ENCODE measurements at places on chromosomes 1 and 21.

GRCh38 chr1:161137881-161138280 lies 5.4 kb upstream of the DEDD start:
- no peak for DNase-seq

DNA sequence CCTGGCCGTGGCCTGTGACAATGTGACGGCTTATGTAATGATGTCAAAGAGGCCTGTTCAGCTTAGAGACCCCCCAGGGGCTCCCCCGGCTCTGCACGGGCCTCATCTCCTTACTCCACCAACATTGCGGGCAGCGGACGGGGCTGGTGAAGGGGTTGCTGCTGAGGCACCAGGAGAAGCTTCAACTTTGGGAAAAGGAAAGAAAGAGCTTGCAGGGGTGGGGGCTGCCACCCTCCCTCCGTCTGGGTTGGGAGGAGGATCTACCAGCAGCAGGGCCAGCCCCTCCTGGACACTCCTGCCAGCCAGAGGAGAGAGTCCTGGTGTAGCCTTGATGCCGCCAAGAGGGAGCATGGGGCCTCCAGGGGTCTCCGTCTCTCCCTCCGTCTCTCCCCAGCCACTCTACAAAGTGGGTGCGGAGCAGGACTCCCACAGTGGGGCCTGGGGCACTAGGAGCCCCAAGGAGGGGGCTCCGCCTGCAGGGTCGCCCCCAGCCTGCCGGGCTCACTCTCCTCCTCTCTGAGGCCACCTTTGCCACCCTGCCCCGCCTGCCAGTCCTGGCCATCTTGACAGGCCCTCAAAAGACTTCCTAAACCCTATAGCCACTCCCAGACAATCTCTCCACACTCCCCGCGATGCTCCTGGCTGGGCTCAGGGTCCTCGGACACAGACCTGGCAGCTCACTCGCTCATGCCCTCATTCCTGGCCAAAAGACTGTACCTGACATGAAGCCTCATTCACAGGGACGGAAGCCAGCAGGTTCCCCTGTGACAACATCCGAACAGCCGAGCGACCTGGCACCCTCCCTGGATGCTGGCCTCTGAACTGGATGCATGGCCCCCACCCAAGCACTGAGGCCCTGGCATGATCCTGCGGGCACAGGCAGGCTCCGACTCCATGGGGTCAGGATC lies 130.4 kb upstream of the ARHGEF16 start:
- no peak for DNase-seq

DNA sequence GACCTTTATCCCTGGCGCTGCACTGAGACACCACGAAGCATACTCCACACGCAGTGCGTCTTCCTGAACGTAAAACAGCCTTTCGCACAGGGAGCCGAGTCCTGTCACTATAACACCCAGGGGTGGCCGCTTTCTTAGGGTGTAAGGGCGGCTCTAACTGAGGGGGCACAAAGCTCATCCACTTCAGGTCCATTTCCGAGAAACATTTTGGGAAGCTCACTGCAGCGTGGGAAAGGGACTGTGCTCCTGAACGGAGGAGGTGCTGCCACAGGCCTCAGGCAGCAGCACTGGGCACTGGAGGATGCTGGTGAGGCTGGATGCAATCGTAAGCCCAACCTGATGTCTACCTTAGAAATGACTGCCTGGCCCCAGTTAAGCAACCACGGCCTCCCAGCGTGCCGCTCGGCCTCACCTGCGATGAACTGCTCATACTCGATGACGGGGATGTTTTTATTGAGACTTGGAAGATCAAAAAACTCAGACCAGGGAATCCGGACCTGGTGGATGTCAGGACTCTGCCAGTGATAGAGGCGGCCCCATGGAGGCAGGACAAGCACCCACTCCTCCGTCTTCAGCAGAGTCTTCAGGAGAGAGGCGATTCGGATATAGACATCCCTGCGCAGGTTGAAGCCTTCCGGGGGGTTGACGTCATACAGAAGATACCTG lies 2.3 kb downstream of the POFUT2 start:
- no peak for DNase-seq

- DNase-seq = no peak
Measured at GRCh38 chr1:45669379-45669778, 17.0 kb downstream of the GPBP1L1 start.

DNA sequence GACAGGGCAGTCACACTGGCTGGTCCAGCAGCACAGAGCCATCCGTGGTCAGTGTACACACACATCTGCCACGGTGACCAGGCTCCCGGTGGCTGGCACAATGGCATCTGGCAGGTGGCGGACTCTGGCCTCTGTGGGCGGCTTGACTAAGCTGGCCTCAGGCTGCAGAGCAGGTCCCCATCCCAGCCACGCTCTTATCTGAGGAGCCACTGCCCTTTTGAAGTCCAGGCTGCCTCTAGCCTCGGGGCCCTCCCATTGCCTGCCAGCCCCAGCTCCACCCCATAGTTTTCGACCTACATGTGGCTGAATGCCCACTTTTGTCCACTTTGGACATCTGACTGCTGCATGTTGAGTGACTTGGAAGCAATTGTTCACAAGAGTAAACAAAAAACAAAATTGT lies 29.9 kb upstream of the EDN2 start:
- DNase-seq = no peak

- no peak for DNase-seq
Measured at GRCh38 chr1:69787151-69787550, 219.4 kb downstream of the LRRC7 start.

- DNase-seq = no peak
Measured at GRCh38 chr1:95117207-95118066, at the start of gene TLCD4. TLCD4 (plus strand) TSS chr1:95117355; CDS start chr1:95143902, 26,547 bp downstream.

DNA sequence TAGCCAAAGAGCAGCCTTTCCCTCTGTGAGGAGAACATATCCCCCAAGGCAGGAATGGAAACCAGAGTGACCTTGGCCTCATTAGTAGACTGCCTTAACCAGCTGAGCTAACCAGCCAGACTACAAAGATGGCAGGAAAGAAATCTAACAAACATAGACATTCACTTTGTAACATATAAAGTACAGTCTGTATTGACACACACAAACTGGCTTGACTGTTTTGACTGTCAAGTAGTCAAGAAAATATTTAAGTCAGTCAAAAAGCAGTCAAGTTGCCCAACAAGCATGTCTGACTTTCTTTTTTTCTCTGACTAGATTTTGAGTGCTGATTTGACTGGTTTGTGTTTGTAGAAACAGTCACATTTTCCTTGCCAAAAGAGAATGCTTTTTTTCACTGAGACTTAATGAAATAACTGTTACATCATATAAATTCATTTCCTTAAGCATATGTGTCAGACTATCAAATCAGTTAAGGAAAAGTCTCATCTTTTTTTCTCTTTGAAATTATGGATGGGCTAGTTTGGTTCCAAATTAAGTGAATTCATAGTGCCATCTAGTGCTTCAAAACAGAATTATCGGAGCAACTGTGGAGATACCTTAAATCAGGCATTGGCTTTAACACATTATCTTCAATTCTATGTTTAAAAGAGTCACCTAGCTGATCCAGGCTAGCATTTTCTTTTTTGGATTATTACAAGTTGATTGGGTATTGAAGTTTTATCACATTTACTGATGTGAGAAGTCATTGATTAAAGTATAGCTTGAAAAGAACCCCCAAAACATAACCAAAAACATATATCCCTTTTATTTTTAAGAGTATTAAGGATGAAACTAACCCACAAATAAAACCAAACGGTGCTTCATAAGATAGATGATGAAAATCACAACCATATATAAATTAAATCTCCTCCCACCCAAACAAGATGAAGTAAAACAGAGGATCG lies 75.0 kb downstream of the ATP6V1G3 start:
- peak; percentile 14 for DNase-seq

GRCh38 chr1:34874296-34874952 lies 14.9 kb upstream of the SMIM12 start:
- no peak for DNase-seq

DNA sequence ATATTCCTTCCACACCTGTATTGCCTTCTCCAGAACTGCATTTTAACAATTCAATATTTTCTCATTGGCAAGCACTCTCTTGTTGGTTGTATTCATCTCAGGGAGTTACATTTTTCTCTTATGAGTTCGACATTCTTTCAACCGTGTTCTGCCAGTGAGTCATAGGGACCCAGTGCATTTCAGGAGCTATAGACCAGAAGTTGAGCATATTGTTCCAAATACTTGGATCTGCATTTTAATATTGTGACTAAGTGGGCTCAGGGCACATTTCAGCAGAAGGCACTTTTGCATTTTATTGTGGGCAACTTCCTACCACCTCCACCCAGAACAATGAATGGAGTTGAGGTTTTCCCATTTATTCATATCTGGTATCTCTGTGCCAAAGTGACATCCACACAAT lies 132.8 kb downstream of the TNFSF18 start:
- DNase-seq = no peak

DNA sequence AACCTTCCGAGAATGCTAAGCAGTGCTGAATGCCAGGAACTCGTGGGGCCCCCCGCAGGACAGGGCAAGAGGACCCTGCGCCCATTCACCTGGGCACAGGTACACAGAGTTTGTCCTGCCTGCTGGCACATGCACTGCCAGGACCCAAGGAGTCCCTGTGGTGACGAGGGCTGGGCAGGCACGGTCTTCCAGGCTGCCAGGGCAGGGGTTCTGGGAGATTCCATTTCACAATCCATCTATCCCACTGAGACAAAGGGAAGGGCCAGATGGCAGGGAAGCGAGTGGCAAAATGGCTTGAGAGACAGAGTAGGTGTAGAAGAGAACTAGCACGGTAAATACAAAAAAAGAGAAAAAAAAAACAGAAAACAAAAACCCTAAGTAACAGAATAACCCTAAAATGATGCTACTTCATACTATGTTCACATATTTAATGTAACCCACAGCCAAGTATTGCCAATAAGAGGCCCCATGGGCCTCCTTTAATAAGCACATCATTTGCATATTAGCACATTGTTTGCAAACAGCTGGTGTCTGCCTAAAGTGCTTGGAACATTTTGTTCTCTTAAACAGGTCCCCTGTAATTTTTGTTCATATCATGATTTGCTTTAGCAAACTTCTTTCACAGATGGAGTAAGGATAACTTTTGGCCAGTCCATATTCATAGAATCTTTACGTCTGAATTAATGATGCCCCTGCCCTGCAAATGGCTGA lies 83.8 kb downstream of the STUM start:
- no peak for DNase-seq
